ENCODE measurements at places on chromosomes 1 and 21. TPM values are rescaled to one million over a fixed set of nuclear protein-coding genes. Genes with fewer than 3 reads are reported as not detected.

GJA5 gene
- total RNA-seq, result 63.1 TPM

HAPLN2 gene
- total RNA-seq, result 1.1 TPM

MRPL9 gene
- total RNA-seq, result 36.7 TPM

RHCE gene
- 0.54 TPM for total RNA-seq

LCE1F gene
- not detected for total RNA-seq

EPHX1 gene
- total RNA-seq, result 65.0 TPM

LCE1D gene
- not detected for total RNA-seq

CELA3B gene
- total RNA-seq, result 0.53 TPM

PGLYRP3 gene
- total RNA-seq, result not detected

CFHR3 gene
- total RNA-seq, result 0.49 TPM

- no peak for DNase-seq
Measured at GRCh38 chr1:200448034-200448762, 38.4 kb upstream of the ZNF281 start.

DNA sequence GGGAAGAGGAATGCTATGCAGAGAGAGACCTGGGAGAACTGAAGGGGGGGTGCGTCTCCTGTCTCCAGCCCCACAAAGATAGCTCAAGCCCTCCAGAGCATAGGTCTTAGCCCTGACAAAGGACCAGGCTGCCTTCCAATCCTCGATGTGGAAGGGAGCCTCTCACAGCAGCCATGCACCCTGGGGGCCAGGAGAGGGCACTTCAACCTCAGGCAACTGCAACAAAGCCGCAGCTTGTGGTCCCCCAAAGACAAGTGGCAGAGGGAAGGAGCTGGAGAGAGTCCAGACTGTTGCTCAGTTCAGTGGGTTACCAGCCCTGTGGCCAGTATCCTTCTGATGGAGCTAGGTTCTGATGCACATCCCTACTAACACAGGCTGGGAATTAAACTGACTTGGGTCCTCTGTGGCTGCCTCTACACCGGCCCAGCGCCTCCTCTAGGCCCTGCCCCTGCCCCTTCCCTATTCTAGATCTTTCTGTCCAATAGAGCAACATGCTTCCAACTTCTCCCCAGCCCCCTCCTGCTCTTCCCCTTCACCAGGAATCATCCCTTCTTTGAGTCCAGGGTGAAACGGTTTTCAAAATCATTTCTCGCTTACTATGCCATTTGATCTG lies 100.7 kb upstream of the SPATA6 start:
- peak; percentile 79 for DNase-seq

GRCh38 chr1:162549001-162549400 lies 12.5 kb upstream of the UAP1 start:
- DNase-seq, result no peak

DNA sequence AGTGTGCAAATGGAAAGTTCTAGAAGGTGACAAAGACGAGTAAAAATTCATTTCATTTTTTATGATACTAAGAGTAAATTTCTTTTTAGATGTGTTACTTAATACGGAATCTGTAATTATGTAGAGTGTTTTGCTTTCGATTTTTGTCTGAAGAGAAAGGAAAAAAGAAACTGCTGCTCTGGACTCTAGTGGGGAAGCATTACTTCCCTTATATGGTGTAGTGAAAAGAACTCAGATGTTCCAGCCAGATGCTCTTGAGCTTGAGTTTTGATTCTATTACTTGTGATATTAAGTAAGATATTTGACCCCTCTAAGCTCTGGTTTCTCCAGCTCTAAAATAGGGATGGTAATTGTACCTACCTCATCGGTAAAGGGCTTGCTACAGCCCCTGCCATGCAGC lies 12.2 kb upstream of the GPR161 start:
- DNase-seq, result no peak

- DNase-seq, result peak; percentile 64
Measured at GRCh38 chr1:94989398-94989797, 62.5 kb upstream of the CNN3 start.

- peak; percentile 5 for DNase-seq
Measured at GRCh38 chr1:7632176-7632575, 138.9 kb upstream of the VAMP3 start.

DNA sequence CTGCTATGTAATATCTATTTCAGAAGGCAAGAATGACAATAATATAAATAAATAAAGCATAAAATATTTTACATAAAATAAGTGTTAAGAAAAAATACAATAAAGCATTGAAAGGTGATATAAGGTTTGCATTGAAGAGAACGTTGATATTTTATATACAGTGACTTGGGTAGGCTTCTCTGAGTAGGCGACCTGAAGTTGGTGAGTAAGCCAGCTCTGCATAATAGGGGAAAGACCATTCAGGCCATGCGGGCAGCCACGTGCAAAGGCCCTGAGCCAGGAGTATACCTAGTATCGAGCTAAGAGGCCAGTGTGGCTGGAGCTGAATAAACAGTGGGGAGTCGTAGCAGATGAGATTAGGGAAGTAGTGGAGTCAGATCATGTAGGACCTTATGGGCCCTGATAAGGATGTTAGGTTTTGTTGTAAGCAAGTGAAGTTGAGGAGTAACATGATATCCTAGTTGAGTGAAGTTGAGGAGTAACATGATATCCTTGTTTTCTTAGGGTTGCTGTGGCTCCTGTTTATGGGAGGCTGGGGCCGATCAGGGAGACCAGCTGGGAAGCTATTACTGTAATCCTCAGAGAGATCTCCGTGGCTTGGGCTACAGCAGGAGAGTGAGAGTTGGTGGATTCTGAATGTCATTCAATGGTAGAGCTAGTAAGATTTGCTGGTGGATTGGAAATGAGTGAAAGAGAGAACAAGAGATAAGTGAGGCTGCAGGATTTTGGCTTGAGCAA lies 22.0 kb downstream of the KCNK1 start:
- no peak for DNase-seq

DNA sequence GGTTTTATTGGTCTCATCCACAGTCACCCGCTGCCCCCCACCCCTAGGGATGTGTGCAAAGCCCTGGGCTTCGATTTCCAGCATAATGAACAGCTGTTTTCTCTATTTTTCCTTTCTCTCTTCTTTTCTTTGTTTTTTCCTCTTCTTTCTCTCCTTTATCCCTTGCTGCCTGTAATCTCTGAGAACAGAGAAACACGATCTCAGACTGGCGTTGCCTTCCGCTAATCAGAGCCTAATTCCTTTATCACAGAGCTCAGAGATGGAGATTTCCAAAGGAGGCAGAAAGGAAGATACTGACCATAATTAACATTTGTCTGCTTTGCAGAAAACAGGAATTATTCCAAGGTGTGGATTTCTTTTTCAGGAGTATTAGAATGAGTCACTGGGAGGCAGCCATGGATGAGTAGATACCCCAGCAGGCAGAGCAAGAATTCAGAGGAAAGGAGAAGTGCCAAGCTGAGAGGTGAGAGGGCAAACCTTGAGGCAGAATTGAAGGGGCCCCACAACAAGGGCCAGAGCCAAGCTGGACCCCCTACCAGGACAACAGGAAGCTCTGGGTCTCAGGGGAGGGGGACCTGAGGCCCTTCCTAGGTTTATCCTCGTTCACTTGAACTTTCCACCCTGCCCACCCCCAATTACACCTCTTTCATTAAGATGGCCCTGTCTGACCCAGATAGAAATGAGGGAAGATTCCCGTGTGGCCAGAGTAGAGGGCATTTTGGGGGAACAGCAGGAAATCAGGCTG lies 33.3 kb downstream of the MATN1 start:
- DNase-seq, result no peak

- peak; percentile 74 for DNase-seq
Measured at GRCh38 chr1:156368889-156369684, at the start of gene RHBG. RHBG (plus strand) TSS chr1:156369211; CDS start chr1:156369250, 39 bp downstream.

- DNase-seq, result no peak
Measured at GRCh38 chr1:147785794-147786506, 25.5 kb upstream of the GJA5 start.

GRCh38 chr1:200272481-200273068 lies 137.3 kb downstream of the ZNF281 start:
- no peak for DNase-seq

DNA sequence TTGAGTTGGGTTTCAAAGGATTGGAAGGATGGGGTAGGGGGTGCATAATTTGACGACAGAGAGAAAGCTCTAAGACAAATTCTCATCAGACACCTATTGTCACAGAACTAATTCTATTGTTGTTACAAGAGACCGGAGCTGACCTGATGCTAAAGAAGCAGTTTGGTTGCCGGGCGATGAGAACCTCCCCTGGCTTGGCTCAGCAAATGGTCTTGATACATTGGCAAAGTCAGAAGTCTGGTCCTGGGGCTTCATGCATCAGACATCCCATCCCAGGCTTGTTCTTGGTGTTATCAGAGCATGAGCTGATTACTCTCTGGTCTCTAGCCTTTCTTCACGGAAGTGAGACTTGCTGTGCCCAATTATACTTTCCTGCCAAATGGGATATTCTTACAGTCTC lies 15.4 kb downstream of the TRIM67 start:
- DNase-seq, result no peak

DNA sequence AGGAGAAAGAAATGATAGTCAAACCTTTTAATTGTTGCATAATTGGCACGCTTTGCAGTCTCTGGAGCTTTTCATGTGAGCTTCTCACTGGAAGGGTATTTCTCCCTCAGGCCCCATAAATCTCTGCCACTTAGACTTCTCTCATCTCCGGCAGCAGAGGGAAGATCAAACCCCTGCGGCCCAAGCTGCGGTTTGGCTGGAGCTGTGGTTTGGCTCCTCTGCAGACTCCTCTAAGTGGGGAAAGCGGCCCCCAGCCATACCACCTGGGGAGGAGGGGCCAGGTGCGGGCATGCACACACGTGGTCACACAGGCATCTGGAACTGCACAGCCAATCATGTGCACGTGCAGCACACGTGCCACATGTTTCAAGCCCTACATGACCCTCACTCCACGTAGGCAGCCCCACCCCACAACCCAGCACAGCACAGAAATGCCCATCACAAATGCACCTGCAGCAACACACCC lies 58.3 kb downstream of the UBE2T start:
- DNase-seq, result no peak

DNA sequence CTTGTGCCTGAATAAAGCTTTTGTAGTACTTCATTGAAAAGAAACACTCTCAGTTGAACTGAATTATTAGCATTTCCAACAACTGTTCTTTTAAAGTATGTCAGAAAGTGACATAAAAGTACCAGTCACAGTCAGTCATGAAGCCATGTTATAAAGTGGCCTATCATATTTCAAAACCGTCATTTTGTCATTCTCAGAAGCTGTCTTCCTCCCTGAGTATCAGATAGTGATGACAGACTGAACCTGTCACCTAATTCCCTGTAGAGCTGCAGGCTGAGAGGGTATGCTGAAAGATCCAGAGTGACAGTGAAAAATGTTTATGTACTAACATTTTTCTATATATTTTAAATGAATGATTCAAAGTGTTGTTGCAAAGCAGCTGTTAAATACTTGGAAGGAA lies 1121.7 kb upstream of the PRMT6 start:
- no peak for DNase-seq
